ENCODE measurements at places on chromosomes 11 and 22.

- DNase-seq = no peak
These were observed 207.0 kb downstream of the MN1 start for GRCh38 chr22:27594474-27595134.

GRCh38 chr11:115623021-115623451, 118.8 kb upstream of the CADM1 start:
- no peak for DNase-seq

DNA sequence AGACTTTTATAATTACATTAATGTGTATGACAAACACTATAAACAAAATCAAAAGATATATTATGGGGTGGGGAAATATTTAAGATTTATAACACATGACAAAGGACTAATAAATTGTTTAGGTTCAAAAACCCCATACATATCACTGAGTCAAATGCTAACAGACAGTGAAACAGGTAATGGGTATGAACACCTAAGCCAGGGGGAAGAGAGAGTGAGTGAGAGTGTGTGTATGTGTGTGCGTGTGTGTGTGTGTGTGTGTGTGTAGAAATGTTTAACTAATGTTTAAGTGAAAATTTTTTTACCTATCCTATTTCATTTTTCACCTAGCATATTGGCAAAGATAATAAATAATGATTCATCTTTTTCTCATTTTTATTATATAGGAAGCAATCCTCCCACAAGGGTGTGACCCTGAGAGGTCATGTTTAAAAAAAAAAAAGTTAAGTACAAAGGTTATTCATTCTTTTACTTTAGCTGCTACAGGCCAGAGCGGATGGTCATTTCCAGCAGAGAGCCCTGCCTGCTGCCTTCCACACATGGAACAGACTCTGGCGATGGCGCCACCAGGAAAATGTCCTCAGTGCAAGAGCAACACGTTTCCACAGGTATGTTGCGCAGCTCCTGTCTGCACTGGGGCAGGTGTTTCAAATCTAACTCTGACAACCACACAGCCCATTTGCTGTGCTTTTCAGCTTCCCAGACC, 72.9 kb downstream of the PISD start:
- DNase-seq = no peak

- no peak for DNase-seq
These were observed 97.0 kb downstream of the PKNOX2 start for GRCh38 chr11:125261588-125261987.

GRCh38 chr11:33970984-33971466, 79.1 kb upstream of the LMO2 start:
- DNase-seq = no peak

- DNase-seq = no peak
These were observed 33.3 kb downstream of the HIRA start for GRCh38 chr22:19398206-19398605.

GRCh38 chr11:45665206-45665932, at the start of gene CHST1:
CHST1 (minus strand) TSS chr11:45665622; CDS start chr11:45650923, 14,699 bp downstream.
- DNase-seq = no peak

- DNase-seq = no peak
These were observed 533.3 kb downstream of the OPCML start for GRCh38 chr11:132999031-132999430.

GRCh38 chr11:36292311-36292722, 3.1 kb upstream of the COMMD9 start:
- DNase-seq = no peak

- no peak for DNase-seq
These were observed 113.6 kb downstream of the LDLRAD3 start for GRCh38 chr11:36057379-36058042.
